ENCODE measurements at places on chromosomes 5 and 9.

GRCh38 chr9:16501141-16501540 is 369.3 kb downstream of the BNC2 start:
- DNase-seq: no peak

DNA sequence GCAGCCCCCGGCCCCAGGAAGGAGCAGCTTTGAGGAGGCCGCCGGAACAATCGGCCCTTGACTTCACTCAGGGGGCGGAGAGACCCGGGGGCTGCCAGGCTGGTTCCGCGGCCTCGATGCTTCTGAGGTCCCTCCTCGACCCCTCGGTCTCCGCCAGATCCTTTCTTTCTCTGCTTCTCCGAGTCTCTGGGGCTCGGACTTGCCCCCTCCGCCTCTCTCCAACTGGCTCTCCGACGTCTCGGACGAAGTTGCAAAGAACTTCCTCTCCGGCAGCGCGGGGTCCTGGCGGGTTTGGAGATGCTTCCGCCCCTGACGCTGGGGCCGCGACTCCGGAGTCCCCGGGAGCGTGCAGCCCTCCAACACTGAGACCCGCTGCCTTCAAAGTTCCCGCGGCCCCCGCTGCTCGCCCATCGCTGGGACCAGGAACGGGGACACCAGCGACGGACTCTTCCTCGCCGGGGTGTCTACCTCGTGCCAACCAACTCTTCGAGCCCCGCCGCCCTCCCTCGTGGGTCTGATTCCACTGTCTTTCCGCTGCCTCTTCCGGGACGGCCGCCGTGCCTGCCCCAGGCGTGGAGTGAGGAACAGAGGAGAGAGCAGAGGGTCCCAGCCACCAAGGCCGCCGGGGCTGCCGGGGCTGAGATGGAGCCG is 7.0 kb downstream of the PAX5 start:
- no peak for DNase-seq

GRCh38 chr5:88384886-88385285 is 116.2 kb upstream of the TMEM161B start:
- no peak for DNase-seq

DNA sequence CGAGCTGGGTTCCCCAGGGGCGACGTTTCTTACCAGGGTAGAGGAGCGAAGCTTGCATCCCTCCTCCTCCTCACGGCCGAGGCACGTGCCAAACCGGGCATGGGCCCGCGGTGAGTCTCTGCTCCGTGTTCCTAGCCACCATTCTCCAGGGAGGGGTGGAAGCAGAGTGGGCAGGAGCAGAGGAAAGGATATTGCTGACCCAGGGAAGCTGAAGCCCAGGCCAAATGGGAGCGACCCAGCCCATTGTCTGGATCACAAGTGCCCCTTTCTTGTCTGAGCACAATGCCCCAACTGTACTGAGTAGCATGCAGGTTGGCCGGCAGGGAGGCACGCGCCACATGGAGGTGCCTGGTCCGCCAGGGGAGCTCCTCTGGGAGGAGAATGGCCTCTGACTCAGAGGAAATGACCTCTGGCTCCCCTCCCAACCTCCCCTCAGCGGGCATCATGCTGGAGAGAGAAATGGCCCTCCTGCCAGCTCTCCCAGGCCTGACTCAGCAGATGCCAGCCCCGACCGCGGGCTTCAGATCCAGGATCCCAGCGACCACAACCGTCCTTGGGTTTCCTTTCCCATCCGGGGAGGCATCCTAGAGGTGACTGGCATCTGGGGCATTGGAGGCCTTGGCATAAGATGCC is 1.1 kb downstream of the PRR7 start:
- DNase-seq: no peak

DNA sequence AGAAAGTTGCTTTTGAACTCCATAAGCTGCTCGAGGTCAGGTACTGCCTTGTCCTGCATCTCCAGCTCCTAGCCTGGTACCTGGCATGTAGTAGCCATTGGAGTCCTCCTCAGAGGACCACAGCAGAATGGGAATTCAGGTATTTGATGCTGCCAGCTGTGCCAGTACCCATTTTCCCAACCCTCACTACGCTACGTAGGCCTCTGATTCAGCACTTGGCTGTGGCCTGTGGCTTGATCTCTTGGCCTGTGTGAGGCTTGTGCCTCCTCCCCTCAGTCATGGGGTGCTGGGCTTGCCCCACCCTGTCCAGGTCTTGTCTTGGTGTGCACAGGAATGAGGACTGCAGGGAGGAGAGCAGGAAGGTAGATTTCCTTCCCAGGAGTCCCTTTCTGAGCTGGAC is 11.8 kb downstream of the OTULIN start:
- no peak for DNase-seq

DNA sequence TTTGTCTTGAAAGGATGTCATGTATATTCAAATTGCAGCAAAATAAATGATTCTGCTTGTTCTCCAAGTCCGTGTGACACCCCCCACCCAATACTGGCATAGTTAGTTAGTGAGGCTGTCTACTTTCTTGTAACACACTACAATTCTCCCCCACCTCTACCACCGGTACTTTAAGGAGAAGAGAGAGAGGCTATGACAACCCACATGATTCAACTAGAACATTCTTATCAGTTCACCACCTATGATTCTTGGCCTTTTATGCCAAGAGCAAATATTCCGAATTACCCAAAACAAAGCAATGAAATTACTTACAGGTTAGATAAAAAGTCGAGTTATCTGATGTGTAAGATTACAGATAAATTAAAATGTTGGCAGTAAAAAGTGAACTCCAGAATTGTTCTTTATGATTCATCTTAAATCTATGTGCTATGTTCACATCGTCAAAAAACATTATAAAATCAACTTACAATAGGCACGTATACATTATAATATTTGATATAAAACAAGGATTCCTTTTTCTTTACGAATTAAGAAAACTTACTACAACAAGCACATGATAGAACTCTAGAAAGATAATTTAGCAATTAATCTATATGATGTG is 14.4 kb downstream of the MEF2C start:
- no peak for DNase-seq

GRCh38 chr5:129541648-129542251 is 81.7 kb downstream of the ADAMTS19 start:
- no peak for DNase-seq

- no peak for DNase-seq
Observed at GRCh38 chr9:131101207-131101964, 5.1 kb downstream of the AIF1L start.

GRCh38 chr9:35690614-35691333 is 1.0 kb upstream of the TPM2 start:
- DNase-seq: no peak

GRCh38 chr5:76025069-76025468 is 58.1 kb upstream of the SV2C start:
- DNase-seq: no peak

DNA sequence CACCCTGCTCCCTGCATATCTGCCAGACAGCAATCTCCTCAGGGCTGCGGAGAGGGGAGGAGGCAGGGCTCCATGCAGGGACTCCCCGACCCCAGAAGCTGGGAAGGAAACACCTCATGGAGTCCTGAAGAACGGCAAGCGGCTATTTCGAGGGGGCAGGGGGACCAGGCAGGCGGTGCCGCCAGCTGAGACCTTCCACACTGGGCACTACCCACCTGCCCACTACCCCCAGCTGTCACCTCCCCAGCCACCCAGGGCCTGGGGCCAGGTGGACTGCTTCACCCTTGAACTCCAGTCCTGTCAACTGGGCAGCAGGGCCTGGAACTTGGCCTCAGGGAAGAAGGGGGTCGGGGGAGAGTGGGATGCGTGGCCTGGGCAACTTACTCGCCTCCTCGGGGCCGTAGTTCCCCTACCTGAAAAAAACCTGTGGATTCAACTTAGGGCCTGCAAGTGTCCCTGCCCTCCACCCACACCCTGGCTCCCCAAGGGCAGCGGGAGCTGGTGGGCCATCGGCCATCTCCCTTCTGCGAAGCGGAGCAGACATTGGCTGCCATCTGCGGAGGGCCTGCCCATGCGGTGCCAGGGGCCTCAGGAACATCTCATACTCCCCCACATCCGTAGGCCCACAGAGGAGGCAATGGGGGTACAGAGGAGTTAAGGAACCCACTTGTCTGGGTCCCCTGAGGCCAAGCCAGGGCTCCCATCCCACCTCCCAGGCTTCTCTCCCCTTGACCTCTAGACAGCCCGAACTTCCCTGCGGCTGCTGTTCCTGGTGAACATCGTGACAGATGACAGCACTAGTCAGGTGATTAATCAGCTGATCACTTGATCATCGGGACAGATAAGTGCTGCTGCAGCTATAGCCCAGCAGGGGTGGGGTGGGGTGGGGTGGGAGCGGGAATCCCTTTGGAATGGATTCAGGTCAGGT is 18.5 kb upstream of the RALGDS start:
- no peak for DNase-seq

GRCh38 chr5:138844812-138845513 is 30.2 kb downstream of the LRRTM2 start:
- no peak for DNase-seq
